ENCODE measurements at places on chromosomes 4 and X.
A peak's percentile ranks its signal among the peaks of the same experiment; 100 is the strongest.

GRCh38 chrX:46831765-46832327, 5.0 kb upstream of the RP2 start:
- no peak for DNase-seq

GRCh38 chr4:21726255-21726815, 222.2 kb downstream of the KCNIP4 start:
- DNase-seq, result no peak

GRCh38 chr4:99710020-99710419, 52.4 kb upstream of the C4orf54 start:
- no peak for DNase-seq

GRCh38 chr4:88737307-88737941, 39.8 kb upstream of the NAP1L5 start:
- DNase-seq, result no peak

DNA sequence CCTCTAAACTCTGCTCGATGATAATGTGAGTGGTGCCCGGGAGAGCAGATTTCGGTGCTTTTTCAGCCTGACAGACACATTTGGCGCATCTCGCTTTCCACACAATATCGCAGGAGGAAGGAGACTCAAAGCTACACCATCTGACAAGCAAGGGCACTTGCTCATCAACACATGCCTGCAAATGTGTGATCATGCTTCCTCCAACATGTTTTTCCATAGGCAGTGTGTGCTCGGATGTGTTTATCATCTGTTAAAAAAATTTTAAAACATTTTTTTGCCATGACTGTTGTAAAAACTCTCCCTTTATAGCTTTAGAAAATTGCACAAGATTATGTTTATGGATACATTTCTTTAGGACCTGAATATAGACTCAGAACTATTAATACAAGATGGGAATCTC, 170.3 kb upstream of the PUDP start:
- DNase-seq, result no peak

- DNase-seq, result peak; percentile 89
Observed at GRCh38 chrX:40175511-40176350, 78.0 kb upstream of the BCOR start.

DNA sequence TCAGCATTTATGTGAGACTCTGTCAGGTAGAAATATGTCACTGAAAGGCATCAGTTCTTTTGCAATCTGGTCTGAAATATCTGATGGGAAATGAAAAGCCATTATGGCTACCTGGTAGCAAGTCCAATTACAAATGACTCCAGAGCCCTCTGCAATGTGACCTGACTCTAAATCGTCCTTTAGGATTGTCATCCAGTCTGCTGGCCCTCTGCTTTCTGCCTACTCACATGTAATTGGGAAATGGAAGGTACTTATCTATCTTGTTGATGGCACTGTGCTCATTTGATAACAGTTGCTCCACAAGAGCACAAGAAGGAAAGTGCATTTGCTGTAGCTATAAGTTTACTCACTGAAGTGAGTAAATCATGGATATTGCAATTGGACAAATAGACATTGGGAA, 799.8 kb downstream of the RAPGEF2 start:
- DNase-seq, result no peak

DNA sequence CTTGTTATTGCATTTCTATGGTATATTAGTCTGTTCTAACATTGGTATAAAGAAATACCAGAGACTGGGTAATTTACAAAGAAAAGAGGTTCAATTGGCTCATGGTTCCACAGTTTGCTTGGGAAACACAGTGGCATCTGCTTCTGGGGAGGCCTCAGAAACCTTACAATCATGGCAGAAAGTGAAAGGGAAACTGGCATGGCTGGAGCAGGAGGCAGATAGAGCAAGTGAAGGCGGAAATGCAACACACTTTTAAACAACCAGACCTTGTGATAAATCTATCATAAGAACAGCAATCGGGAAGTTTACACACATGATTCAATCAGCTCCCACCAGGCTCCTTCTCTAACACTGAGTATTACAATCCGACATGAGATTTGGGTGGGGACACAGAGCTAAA, 346.6 kb upstream of the GNPDA2 start:
- DNase-seq, result no peak

GRCh38 chrX:1336948-1337779, 579 bp downstream of the IL3RA start:
- peak; percentile 48 for DNase-seq

DNA sequence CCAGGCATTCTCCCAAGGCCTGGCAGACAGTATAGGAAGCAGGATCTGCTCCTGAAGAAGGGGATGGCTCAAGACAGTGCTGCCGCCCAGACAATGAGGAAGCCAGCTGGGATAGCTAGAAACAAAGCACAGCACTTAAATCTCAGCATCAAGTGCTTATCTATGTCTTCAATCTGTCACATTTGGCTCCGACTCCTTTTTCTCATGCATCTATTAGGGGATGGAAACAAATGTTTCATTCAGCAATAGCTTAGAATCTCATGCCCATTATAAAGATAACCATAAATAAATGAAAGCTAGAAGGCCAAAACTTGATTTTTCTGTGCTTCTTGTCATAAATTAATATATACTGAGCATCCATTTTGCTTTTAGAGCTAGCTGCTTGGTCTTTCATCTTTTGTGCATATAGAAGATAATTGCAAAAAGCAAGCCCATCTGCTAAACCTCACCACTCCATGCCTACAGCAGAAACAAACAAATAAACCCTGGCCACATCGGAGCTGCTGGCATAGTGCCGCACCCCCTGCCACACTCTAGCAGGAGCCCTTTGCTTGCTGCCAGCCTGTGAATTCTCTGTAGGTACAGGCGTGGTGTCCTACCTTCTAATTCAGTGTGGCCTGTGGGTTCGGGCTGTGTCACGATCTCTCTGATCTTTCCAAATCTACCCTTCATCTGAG, 75.9 kb downstream of the AASDH start:
- DNase-seq, result no peak

GRCh38 chr4:8586671-8587468, 5.7 kb upstream of the CPZ start:
- DNase-seq, result peak; percentile 43

DNA sequence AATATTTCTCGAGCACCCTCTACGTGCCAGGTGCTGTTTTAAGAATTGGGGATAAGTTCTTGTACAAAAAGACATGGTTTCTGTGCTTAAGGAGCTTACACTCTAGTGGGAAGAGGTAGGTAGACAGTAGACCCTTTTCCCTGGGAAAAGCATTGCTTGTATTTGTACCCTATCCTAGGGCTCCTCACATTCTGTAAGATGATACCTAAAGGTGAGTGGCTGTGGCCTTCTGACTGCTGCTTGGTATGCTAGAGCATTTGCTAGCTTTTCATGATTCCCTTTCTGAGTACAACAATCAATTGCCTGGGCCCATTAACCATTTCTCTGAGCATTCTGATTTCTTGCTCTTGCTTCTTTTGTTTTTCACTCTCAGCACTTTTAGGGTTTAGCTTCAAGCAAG, 286.6 kb downstream of the ZIC3 start:
- DNase-seq, result no peak

DNA sequence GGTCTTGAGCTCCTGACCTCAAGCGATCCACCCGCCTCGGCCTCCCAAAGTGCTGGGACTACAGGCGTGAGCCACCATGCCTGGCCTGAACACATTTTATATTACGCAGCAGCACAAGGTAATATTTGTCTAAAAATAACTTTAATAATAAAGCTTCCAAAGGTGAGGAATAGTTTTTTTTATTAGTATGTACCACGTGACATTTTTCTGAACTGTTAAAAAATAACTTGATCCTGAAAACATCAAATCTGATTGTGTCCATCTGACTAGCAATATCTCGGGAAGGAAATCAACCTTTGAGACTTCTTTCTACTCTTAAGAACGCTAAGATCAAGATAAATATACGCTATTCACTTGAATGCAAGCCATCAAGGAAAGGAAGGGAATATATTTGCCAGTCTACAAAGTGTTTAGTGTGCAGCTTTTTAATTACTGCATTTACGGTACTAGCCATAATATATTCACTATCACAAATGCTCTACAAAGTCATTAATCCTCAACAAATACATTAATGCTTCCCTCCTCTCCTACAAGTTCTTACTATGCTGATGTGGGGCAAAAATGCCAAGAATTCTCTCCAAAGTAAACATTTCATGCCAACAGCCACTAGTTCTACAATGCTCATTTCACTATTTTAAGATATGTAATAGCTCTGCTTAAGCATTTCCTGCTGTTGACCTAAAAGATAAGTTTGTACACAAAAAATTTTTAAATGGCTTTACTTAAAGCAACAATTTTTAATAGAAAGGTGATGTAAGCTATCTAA, 143.6 kb downstream of the APBB2 start:
- no peak for DNase-seq

- DNase-seq, result peak; percentile 81
Observed at GRCh38 chr4:75099321-75099720, 166.4 kb downstream of the PARM1 start.

- peak; percentile 74 for DNase-seq
Observed at GRCh38 chr4:13654162-13654797, 26.8 kb upstream of the BOD1L1 start.

DNA sequence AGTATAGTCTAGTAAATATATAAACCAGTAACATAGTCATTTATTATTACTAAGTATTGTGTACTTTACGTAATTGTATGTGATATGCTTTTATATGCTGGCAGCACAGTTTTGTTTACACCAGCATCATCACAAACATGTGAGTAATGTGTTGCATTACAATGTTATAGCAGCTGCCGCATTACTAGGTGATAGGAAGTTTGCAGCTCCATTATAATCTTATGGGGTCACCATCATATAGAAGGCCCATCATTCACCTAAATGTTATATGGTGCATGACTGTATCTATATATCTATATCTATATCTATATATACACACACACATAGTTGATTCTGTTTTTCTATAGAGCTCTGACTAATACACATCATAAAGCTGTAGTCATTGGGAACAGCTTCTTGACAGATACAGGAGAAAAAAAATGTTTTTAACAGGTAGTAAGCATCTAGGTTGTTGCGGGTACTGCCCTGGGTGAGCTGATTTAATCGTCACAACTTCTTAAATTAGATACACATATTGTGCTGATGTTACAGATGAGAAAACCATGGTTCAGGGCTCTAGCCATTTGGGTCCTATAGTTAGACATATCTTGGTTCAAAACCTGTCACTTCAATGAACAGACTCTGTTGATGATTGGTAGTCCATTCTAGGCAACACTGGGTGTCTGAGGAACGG, 77.9 kb downstream of the CLNK start:
- no peak for DNase-seq

- no peak for DNase-seq
Observed at GRCh38 chrX:152992115-152992514, 1.8 kb downstream of the PNMA5 start.

DNA sequence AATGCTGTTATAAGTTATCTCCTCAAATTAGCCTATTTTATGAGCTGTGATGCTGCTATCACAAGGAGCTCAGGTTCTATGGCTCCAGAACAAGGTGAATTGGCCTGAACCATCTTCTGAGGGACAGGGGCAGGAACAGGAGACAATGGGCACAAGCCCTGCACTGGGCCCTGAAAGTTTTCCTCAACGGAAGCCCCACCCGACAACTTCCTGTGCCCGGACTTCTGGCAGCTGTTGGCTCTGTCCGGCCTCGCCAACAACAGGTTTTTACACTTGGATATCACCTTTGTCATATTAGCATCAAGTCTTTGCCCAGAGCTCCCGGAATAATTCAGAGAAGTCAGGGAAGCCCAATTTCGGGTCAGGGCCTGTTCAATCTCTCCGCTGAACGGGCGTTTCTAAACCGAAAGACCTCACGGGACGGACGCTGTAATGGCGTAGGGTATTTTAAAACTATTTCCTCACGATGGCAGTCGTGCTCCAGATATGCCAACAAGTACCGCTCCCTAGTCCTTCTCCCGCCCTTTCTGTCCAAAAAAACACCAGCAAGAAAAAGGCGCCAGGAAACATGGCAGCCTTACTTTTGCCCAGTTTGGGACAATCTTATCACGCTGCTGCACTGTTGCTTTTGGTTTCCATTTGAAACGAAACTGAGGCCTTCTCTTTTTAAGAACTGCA, 201.0 kb upstream of the STK26 start:
- DNase-seq, result no peak

- no peak for DNase-seq
Observed at GRCh38 chr4:156053174-156053573, 99.5 kb upstream of the CTSO start.

- DNase-seq, result no peak
Observed at GRCh38 chr4:148061795-148062194, 329.9 kb downstream of the ARHGAP10 start.

DNA sequence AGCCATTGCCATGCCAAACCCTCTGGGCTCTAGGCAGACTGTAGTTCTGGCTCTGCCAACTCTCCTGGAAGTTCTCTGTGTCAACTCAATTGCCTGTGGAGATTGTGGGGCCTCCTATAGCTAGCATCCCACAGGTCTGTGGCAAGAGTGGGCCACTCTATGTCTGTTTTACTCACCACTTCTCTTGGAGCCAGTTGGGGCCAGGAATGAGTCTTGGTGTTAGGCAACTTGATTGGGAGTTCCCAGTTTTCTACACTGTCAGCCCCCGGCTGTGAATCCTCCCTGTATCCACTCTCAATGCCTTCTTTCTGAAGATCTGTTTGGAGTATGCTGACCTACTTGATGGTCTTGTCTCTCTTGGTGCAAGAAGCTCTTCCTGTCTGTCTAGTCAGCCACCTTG, 48.2 kb upstream of the EPGN start:
- no peak for DNase-seq

- no peak for DNase-seq
Observed at GRCh38 chrX:39361736-39362135, 560.5 kb downstream of the MID1IP1 start.

GRCh38 chr4:7553280-7553679, 118.5 kb upstream of the PSAPL1 start:
- no peak for DNase-seq

- DNase-seq, result no peak
Observed at GRCh38 chr4:74524985-74525384, 80.0 kb downstream of the AREG start.

DNA sequence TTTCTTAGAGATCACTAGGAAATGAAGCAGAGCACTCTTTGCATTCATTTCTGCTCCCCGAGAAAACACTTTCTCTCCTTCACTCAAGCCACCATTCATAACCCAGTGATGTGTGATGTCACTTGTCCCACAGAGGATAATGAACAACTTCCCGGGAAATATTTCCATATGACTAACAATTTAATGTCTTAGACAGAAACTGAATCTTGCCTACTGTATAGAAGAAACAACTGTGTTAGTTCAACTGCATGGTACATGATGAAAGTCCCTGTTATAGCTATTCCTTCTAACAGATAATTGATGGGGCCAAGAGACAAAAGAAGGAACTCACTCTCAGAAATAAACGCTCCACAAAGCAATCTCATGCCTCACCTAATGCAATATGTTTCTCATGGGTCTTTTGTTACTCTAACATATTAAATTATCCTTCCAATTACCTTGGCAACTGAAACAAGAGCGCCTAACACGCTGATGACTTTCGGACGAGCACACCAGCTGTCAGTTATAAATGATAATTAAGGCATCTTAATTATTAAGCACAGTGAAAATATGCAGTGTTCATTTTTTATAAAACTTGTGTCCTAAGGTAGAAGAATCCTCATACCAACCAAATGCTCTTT, 113.7 kb upstream of the TLR3 start:
- DNase-seq, result no peak

- DNase-seq, result no peak
Observed at GRCh38 chrX:146854281-146854680, 39.7 kb upstream of the CXorf51A start.
